ENCODE measurements at places on chromosomes 16 and 17.
A peak's percentile ranks its signal among the peaks of the same experiment; 100 is the strongest.

GRCh38 chr16:63361032-63361624, 1324.9 kb upstream of the CDH8 start:
- H3K27ac ChIP-seq = no peak overlapping the region
- H3K4me3 ChIP-seq = no peak overlapping the region
- peaks cover 4% of the 10 kb centered on the region for H3K4me1 ChIP-seq
- H3K36me3 ChIP-seq = no peaks in the 10 kb centered on the region
- DNase-seq = no peak

GRCh38 chr16:50731130-50731988, 10.5 kb upstream of the CYLD start:
- no peak for DNase-seq
- H3K4me1 ChIP-seq = peaks cover 4% of the 10 kb centered on the region
- no peak overlapping the region for H3K27ac ChIP-seq
- no peaks in the 10 kb centered on the region for H3K36me3 ChIP-seq

DNA sequence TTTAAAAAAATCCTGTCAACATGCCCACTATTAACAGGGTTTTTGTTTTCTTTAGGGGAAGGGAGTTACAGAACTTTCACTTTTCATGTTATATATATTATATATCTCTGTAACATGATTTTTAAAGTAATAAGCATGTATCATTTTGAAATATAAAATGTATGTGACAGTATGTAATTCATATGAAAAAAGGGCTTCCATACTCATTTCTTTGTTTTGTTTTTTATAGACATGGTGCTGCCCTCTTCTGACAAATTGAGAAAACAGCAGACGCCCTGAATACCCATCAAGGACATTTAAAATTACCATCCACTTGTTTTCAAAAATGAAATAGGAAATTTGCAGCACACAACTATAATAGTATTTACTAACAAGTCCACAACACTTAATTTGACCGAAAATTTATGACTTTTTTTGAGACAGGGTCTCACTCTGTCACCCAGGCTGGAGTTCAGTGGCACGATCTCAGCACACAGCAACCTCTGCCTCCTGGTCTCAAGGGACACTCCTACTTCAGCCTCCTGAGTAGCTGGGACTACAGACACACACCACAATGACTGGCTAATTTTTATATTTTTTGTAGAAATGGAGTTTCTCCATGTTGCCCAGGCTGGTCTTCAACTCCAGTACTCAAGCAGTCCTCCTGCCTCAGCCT, 30.4 kb downstream of the CFDP1 start:
- peaks cover 14% of the 10 kb centered on the region for H3K36me3 ChIP-seq
- H3K27me3 ChIP-seq = no peaks in the 10 kb centered on the region
- DNase-seq = no peak
- H3K4me3 ChIP-seq = no peak overlapping the region
- H3K27ac ChIP-seq = peak overlapping the region; percentile 31

DNA sequence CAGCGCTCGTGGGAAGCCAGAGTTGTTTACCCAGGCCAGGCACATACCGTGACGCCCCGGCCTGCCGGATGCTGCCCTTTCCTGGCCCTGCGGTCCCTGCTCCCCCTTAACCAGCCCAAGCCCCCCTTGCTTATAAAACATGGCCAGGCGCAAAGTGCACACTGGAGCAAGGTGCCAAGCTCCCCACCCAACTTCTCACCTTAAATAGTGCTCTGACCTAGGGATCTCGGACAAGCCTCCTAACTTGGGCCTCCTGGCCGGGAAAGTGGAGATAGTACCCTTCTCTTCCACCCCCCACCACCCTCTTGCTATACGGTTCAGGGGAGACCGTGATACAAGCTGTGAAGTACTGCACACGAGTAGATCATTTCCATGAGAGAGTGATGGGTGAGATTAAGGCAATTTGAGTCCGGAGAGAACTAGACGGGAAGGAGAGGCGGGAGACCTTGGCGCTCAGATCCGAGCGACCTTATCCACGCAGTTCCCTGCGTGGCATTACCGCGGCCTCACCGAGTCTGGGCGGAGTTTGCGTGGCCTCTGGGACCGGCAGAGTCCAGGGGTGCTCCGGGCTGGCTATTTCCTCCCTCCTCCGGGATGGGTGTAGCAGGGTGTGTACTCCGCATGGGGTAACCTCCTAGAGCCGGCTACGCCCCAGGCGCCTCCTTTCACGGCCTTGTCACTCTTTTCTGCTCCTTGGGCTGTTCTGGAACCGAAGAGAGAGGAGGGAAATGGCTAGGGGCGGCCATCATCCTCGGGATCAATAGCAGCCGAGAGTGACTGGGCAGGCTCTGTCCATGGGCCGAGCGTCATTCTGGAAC, 4.4 kb upstream of the LHX1 start:
- no peaks in the 10 kb centered on the region for H3K36me3 ChIP-seq
- no peak overlapping the region for H3K27ac ChIP-seq
- H3K4me3 ChIP-seq = peak overlapping the region; percentile 50
- H3K27me3 ChIP-seq = peaks cover 97% of the 10 kb centered on the region

DNA sequence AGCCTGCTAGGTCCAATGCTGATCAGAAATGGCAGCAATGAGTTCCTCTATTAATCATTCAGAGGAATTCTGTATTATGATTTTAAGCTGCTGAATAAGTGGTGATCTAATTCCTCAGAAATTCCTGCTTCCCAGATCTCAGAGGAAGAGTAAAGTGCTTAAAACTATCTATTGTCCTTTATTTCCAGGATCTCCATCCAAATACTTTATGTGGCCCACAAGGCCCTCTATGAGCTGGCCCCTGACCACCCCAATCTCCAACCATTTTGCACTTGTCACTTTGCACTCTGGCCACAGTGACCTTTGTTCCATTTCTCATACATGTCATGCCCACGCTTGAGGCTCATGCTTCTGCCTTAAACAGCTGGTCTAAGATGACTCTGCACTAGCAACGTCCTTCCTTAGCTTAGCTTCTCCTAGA, 93.7 kb downstream of the CA10 start:
- no peak overlapping the region for H3K27ac ChIP-seq
- H3K36me3 ChIP-seq = no peaks in the 10 kb centered on the region
- no peak overlapping the region for H3K4me3 ChIP-seq

DNA sequence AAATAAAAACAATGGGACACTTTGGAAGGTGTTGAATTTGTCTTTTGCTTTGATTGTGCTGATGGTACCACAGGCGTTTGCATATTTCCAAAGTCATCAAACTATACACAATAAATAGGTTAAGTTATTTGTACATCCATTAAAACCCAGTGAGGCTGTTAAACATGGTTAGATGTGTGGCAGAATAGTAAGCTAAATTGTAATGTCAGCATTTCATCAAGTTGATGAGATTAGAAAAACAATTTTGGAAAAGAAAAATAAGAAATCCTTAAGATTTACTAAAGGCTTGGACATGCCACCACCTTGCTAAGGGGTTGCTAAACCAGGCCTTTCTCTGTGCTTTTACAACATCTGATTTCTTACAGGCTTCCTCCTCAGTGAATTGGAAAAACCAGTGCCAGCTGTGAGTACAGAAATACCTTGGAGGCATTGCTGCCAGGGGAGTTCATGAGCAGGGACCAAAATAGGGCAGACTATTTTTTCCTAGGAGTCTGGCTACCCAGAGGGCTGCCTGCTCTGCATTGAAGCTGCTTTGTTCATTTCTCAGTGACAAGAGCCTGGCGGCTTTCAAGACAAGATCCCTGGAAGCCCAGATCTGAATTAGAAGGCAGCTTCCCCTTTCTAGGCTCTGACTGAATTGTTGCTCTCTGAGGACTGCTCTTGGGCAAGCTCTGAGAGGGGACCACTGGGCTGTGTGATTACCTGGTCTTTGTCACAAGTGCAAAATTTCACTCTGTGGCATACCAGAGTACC, 43.4 kb upstream of the CA10 start:
- H3K27me3 ChIP-seq = peaks cover 12% of the 10 kb centered on the region
- H3K4me3 ChIP-seq = no peak overlapping the region
- DNase-seq = no peak
- H3K36me3 ChIP-seq = no peaks in the 10 kb centered on the region
- H3K27ac ChIP-seq = no peak overlapping the region
- no peaks in the 10 kb centered on the region for H3K4me1 ChIP-seq

GRCh38 chr16:57693550-57693949, 1.1 kb upstream of the DRC7 start:
- no peak for DNase-seq
- peaks cover 21% of the 10 kb centered on the region for H3K4me1 ChIP-seq
- no peak overlapping the region for H3K4me3 ChIP-seq
- H3K27ac ChIP-seq = no peak overlapping the region
- no peaks in the 10 kb centered on the region for H3K27me3 ChIP-seq

DNA sequence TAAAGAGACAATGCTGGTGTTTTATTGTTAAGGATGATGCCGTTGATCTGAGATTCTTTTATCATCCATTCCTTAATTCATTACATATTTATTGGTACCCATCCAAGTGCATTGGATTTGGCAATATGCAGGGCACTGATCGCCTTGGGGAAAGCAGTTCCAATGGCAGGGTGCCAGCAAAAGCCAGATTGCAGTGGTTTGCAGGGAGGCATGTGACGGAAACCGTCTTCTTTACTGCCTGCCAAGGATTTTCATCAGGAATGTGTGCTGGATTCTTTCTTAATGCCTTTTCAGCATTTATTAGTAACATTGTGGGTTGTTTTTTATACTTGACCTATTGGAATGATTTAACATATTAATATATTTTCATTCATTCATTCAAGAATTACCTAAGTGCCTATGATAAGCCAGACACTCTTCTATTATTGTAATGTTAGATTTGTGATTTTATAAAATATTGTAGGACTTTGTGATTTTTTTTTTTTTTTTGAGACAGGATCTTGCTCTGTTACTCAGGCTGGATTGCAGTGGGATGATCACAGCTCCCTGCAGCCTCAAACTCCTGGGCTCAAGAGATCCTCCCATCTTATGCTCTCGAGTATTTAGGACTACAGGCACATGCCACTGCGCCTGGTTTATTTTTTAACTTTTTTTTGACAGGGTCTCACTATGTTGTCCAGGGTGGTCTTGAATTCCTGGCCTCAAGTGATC, 93.4 kb upstream of the TNRC6A start:
- H3K27me3 ChIP-seq = no peaks in the 10 kb centered on the region
- no peak overlapping the region for H3K27ac ChIP-seq
- DNase-seq = no peak
- H3K36me3 ChIP-seq = no peaks in the 10 kb centered on the region

DNA sequence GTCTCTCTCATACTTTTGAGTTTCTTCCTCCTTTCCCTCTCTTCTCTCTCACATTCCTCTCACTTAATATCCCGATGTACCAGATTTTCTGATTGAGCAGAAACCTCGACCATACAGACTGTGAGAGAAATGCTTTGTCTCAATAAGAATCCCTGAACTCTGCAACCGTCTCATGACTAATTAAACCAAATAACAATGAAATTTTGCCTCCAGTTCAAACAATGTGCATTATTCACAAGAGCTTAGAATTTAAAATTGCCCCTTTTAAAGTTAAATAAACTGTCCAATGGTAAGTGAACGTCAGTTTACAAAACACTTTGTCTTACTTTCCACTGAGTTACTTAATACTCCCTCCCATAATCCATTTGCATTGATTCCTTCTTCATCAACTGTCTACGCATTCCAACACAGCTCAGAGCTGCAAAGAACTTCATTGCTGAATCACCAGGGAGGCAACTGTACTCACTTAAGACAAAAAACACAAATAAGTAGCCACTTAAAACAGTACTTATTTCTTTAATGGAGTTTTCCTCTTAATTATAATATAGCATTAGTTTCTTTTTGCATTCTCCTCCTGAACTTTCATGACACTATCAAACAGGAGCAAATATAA, 4.9 kb downstream of the CDH11 start:
- DNase-seq = no peak
- H3K36me3 ChIP-seq = peaks cover 32% of the 10 kb centered on the region
- H3K4me3 ChIP-seq = peak overlapping the region; percentile 58

- DNase-seq = no peak
- H3K27me3 ChIP-seq = no peaks in the 10 kb centered on the region
- H3K27ac ChIP-seq = no peak overlapping the region
- H3K4me1 ChIP-seq = no peaks in the 10 kb centered on the region
Observed at GRCh38 chr17:42843358-42843934, 934 bp upstream of the AOC2 start.

DNA sequence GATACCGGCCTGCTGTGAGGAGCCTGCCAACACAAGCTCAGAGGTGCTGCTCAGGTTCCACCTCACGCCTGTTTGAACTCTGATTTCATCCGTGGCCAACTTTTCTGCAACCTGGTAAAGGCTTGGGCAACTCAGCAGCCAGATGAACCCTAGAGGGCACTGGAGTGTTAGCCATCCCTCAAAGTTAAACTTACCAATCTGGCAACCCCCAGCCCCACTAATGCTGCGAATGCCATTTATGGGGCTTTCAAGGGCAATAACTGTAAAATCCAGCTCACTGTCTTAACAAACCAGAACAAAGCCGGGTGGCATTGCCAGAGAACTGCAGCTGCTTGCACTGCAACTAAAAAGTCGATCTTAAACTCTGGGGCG, 105.5 kb downstream of the AXIN2 start:
- no peak for DNase-seq
- no peak overlapping the region for H3K27ac ChIP-seq
- H3K27me3 ChIP-seq = peaks cover 4% of the 10 kb centered on the region
- no peaks in the 10 kb centered on the region for H3K36me3 ChIP-seq
- peaks cover 19% of the 10 kb centered on the region for H3K4me1 ChIP-seq

GRCh38 chr16:60811657-60812056, 1224.6 kb downstream of the CDH8 start:
- no peaks in the 10 kb centered on the region for H3K27me3 ChIP-seq
- H3K27ac ChIP-seq = no peak overlapping the region
- H3K36me3 ChIP-seq = no peaks in the 10 kb centered on the region
- DNase-seq = no peak
- H3K4me1 ChIP-seq = no peaks in the 10 kb centered on the region

DNA sequence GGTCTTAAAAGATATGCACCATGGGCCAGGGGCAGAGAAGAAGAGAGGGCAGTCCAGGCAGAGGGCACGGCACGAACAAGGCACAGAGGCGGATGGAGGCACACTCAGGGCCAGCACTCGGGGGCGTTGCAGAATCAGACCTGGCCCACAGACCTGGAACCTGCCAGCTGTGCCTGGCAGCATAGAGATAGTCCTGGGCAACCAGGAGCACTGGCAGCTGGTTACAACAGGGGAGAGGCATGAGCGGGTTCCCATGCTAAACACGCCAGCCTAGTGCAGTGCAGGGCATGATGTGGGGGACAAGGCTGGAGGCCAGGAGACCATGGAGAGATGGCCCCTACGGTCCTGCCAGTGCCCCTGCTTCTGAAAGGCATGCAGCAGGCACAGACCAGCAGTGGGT, 56.9 kb upstream of the RBFOX3 start:
- no peaks in the 10 kb centered on the region for H3K36me3 ChIP-seq
- DNase-seq = no peak
- peaks cover 10% of the 10 kb centered on the region for H3K4me1 ChIP-seq
- no peak overlapping the region for H3K4me3 ChIP-seq

DNA sequence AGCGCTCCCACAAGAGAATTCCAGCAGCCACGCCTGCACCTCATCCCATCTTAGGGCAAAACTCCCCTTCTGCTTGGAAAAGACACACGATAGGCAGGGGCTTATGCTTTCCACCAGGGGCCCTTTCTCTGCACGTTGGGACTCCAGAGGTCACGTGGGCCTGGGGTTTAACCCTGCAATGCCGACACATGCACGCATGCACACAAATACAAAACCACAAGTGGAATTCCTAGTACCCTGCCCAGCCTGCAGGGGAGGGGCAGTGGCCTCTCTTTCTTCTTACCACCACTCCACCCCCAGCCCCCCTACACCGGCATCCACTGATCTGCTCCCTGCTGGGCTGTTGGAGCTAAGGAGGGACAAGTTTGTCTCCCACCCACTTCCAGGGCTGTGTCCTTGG, 16.8 kb upstream of the CCDC182 start:
- peak overlapping the region; percentile 44 for H3K4me3 ChIP-seq
- peaks cover 41% of the 10 kb centered on the region for H3K27me3 ChIP-seq
- H3K4me1 ChIP-seq = peaks cover 32% of the 10 kb centered on the region
- no peak overlapping the region for H3K27ac ChIP-seq

GRCh38 chr16:11445486-11445885, 100.2 kb downstream of the RMI2 start:
- H3K4me1 ChIP-seq = no peaks in the 10 kb centered on the region
- no peaks in the 10 kb centered on the region for H3K27me3 ChIP-seq
- no peak for DNase-seq
